Sigmoid colon (tissue), 7 donors: ENCODE measurements at places on chromosomes 4 and X. TPM values are rescaled to one million over a fixed set of nuclear protein-coding genes. Genes with fewer than 3 reads are reported as not detected.
A peak's percentile ranks its signal among the peaks of the same experiment; 100 is the strongest.

DNA sequence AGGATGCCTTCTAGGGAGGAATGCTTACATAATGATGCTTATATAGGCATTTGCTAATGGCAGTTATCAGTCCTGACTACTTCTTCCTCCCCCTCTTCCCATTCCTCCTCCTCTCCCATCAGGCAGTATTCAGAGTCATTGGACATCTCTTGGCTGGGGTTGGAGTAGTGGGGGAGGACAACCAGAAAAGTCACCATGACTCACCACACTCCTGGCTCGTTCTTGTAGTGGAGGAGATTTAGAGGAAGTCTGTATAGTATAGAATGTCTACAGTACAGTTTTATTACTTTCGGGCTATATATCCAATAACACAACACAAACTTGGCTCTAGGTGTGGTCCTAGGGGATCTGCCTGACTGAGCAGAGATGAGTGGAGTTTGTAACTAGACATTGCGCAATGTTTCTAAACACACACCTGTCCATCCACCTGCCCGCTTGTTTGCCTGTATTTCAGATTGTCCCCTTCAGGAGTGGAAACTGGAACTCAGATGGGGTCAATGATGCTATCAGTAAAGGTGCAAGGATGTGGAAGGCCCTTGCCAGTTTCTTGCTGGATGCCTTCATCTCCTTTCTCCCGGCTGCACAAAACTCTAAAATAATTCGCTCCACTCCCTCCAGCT, 27.9 kb upstream of the KIAA1210 start:
- H3K36me3 ChIP-seq, result no peaks in the 10 kb centered on the region
- no peak for DNase-seq
- no peaks in the 10 kb centered on the region for H3K27me3 ChIP-seq
- H3K27ac ChIP-seq, result no peak overlapping the region
- no peaks in the 10 kb centered on the region for H3K4me1 ChIP-seq

- H3K27me3 ChIP-seq, result no peaks in the 10 kb centered on the region
- no peaks in the 10 kb centered on the region for H3K36me3 ChIP-seq
- H3K27ac ChIP-seq, result no peak overlapping the region
- DNase-seq, result no peak
- no peak overlapping the region for H3K4me3 ChIP-seq
- peaks cover 51% of the 10 kb centered on the region for H3K4me1 ChIP-seq
Measured at GRCh38 chr4:22473268-22473667, 42.6 kb downstream of the ADGRA3 start.

GRCh38 chrX:69503782-69504625, at the start of gene NALF2:
Gene NALF2, plus strand, starts transcription at chrX:69504326. Its CDS starts 957 bp downstream, at chrX:69505283.
- peaks cover 35% of the 10 kb centered on the region for H3K27me3 ChIP-seq
- H3K4me1 ChIP-seq, result no peaks in the 10 kb centered on the region
- peak within 1 kb of the TSS; percentile 21 for H3K4me3 ChIP-seq

The TKTL2 gene
- total RNA-seq, result not detected

The CTAG2 gene
- total RNA-seq, result not detected
